ENCODE measurements at places on chromosomes 1 and 21. TPM values are rescaled to one million over a fixed set of nuclear protein-coding genes. Genes with fewer than 3 reads are reported as not detected.
A peak's percentile ranks its signal among the peaks of the same experiment; 100 is the strongest.

Gene CYP4X1
- not detected for total RNA-seq

- no peak for DNase-seq
These were observed 23.1 kb downstream of the USP25 start for GRCh38 chr21:15752763-15753407.

DNA sequence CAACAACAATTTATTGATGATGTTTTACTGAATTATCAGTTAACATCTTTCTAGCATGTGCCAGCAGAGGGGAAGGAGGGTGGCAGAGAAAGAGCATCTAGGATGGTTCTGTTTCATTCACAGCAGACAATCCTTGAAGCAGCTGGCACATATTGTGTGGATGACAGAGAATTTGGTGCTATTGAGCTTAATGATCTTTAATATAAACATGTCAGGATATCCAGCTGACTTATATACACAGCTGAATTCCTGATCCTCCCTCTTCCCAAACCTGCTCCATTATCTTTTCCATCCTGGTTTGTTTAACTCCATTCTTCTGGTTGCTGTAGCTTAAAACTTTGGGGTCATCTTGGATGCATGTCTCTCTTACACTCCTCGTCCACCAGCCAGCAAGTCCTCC lies 218.6 kb downstream of the CACNA1E start:
- DNase-seq = no peak

Gene NUAK2
- 5.9 TPM for total RNA-seq

Gene NPPB
- total RNA-seq = not detected

Gene KRTAP13-2
- total RNA-seq = not detected

DNA sequence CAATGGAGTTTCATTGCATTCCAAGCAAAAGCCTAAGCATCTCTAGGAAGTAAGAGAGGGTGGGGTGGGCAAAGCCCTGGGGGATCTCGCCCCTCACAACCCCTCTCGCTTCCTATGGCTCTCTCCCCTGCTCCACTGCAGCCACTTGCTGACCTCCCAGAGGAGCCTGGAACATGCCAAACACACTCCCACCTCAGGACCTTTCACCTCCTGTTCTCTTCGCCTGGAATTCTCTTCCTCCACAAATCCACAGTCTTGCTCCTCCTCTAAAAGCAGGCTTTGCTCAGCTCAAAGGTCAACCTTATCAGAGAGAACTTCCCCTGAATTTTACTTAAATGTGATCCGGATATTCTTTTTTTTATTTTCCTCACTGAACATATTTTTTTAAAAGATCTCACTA lies 20.9 kb upstream of the SRRM1 start:
- DNase-seq = no peak

- peak; percentile 19 for DNase-seq
These were observed 485 bp downstream of the SIPA1L2 start for GRCh38 chr1:232629250-232630046.

- no peak for DNase-seq
These were observed 521.1 kb upstream of the BEND5 start for GRCh38 chr1:49297783-49298182.

- DNase-seq = no peak
These were observed 191.4 kb downstream of the ZBTB18 start for GRCh38 chr1:244242446-244242845.

GRCh38 chr1:100277866-100278265 lies 11.8 kb downstream of the RTCA start:
- DNase-seq = no peak

Gene GPR37L1
- not detected for total RNA-seq

- DNase-seq = no peak
These were observed 11.7 kb upstream of the MYOCOS start for GRCh38 chr1:171610385-171610784.

Gene PLCH2
- total RNA-seq = 7.1 TPM

DNA sequence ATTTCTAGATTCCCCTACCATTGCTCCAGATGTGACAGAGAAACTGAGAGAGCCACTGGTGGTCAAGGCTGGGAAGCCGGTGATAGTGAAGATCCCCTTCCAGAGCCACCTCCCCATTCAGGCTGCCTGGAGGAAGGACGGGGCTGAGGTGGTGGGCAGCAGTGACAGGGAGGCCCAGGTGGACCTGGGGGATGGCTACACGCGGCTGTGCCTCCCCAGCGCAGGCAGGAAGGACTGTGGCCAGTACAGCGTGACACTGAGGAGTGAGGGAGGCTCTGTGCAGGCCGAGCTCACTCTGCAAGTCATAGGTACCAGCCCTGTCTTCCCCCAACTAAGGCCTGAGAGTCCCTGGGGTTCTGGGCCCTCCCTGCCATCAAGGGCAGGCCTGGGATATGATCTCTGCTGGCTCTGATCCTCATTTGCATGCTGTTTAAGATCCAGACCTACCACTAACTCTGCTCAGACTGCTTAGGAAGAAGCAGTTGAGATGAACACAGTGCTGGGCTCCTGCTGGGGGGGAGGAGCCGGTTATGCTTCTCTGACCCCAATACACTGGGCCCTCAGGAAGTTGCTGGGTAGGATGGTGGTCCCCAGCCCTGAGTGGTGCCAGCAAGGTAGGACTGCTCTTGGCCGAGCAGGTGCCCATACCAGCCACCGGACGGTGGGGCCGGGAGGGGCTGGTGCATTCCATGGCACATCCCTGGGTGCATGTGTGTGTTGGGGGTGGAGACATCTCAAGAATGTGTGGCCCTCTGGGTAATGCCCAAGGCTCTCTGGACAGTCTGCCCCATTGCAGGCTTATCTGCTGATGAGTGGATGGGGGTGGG lies 25.1 kb downstream of the IGFN1 start:
- peak; percentile 43 for DNase-seq

Gene BGLAP
- total RNA-seq = 4.3 TPM

GRCh38 chr1:29496701-29497100 lies 260.4 kb downstream of the PTPRU start:
- DNase-seq = no peak

DNA sequence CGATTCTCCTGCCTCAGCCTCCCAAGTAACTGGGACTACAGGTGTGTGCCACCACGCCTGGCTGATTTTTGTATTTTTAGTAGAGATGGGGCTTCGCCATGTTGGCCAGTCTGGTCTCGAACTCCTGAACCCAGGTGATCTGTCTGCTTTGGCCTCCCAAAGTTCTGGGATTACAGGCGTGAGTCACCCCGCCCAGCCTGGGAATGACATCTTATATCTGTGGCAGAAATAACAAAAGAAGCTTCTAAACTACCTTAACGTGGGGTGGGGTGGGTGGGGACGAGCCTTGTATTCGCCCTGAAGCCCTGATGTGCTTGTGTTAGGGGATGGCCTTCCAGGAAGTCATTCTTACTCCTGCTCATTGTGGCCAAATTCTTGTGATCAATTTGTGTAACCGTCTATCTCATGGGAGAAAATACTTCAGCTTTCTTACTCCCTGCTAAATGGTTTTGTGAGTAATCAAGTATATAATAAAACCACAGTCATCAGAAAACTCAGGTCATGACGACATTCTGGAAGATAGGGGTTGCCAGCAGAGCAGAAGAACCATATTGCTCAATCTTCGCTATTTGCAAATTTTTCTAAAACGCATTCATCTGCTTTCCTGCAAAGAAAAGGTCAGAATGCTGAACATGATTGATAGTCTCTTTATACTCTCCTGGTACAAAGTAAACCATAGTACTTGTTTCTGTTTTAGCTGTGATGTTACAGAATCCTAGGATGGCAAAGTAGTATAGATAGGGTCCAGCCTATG lies 63.2 kb downstream of the DIRAS3 start:
- no peak for DNase-seq

DNA sequence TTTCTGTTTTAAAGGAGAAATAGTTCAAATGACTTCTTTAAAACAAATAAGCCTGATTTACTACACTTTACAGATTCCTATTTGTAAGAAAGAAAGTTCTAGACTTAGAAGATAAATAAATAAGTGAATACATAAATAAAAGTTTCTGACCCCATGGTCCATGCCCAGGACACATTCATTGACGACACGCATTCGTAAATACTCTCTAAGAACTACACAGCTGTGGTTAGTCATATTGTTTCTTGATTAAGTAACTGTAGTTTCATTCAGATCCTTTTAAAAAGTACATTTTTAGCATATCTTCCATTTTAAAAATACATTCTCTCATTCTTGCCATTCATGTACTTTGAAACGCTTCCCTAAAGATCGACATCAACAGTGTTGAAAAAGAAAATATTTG lies 497.4 kb downstream of the SETD4 start:
- no peak for DNase-seq

Gene C1orf216
- 17.4 TPM for total RNA-seq

- DNase-seq = no peak
These were observed 44.1 kb downstream of the ALPL start for GRCh38 chr1:21553116-21553926.

- DNase-seq = no peak
These were observed 5.6 kb downstream of the CTSS start for GRCh38 chr1:150760013-150760412.

GRCh38 chr1:95369985-95370690 lies 136.1 kb downstream of the RWDD3 start:
- no peak for DNase-seq

GRCh38 chr1:161082483-161082882 lies 6.9 kb downstream of the NECTIN4 start:
- DNase-seq = no peak
